EH (cell line): ENCODE measurements at places on chromosomes 2 and 18.

- no peak for DNase-seq
These were observed 105.8 kb downstream of the PLB1 start for GRCh38 chr2:28601616-28602015.

- DNase-seq = no peak
These were observed 247.7 kb downstream of the SS18 start for GRCh38 chr18:25842665-25843064.

- no peak for DNase-seq
These were observed 15.3 kb downstream of the SGPP2 start for GRCh38 chr2:222439692-222440091.

DNA sequence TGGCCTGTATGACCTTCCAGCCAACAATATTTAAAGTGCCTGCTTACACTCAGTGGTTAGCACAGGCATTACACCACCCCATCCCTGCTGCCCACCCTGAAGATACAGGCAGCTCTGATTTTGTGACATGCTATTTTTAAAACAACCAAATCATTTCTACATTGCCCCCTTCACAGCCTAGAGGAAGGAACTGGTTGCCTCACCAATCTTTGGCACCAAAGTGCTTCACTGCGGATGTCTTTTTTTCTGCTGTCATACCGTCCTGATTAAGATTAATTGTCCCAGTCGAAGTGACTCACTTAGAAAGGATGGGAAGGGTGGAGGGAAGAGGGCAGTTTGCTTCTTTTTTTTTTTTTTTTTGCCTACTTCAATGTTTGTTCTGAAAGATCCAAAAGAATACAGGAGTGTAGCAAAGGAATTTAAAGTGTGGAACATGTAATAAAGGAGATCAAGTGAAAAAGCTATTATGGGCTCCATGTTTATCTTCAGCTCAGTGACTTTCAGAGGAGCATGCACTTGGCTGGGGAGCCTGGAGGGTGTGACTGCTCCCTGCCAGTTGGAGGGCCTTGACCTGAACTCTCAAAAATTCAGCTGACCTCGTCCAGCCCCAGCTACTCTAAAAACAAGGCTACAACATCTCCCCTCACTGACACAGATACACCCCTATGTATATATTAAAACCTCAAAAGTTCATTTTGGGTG is 501.1 kb upstream of the TNP1 start:
- DNase-seq = peak; percentile 96

GRCh38 chr18:3873698-3874097 is 423.7 kb downstream of the TGIF1 start:
- DNase-seq = no peak

- no peak for DNase-seq
These were observed 93.8 kb downstream of the PMAIP1 start for GRCh38 chr18:59993560-59993959.

DNA sequence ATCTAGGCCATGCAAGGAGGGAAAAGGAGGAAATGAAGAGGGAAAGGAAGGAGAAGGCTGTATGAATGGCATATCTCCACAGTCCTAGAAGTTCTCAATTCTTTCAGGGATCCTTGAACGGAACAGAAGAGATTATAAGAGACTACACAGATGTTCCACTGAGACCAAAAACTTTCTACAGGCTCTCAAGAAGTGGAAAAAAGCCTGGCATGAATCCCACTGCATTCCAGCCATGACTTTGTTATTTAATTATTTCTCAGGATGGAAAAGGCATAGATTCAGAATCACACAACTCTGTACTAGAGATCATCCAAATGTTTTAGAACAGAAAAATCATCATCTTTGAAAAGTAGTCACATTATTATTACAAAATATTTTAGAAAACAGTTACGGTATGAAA is 131.7 kb upstream of the CDH20 start:
- DNase-seq = no peak
